Activated CD8-positive, alpha-beta T cell treated with anti-CD3 and anti-CD28 coated beads for 36 hours (primary cell): ENCODE measurements at places on chromosomes 6 and 20.

GRCh38 chr20:43943725-43944124 is 29.1 kb downstream of the TOX2 start:
- H3K27ac ChIP-seq, result no peak overlapping the region
- no peak overlapping the region for H3K4me3 ChIP-seq
- H3K36me3 ChIP-seq, result no peaks in the 10 kb centered on the region
- H3K4me1 ChIP-seq, result peaks cover 54% of the 10 kb centered on the region
- H3K27me3 ChIP-seq, result peaks cover 42% of the 10 kb centered on the region

DNA sequence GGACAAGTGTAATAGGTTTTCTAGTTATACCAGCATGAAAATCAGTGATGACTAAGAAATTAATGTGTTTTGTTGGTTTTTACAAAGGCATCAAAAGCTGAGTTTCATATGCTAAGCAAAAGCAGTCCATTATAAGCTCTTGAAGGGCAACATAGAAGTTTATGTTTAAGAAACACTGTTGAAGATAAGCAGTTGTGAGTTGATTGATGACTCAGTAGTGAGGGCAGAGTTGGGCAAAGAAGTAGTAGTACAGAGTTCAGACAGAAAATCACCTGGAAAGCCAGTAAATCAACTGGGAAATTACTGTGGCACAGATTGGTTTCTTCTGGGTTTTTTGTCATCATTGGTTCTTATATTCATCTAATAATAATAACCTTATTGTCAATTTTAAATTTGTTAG is 78.0 kb upstream of the SMIM8 start:
- no peak for DNase-seq
- no peak overlapping the region for H3K27ac ChIP-seq
- peaks cover 49% of the 10 kb centered on the region for H3K36me3 ChIP-seq
- H3K4me1 ChIP-seq, result peaks cover 3% of the 10 kb centered on the region

GRCh38 chr6:128686084-128686483 is 165.7 kb upstream of the PTPRK start:
- H3K4me3 ChIP-seq, result no peak overlapping the region
- H3K27me3 ChIP-seq, result peaks cover 25% of the 10 kb centered on the region
- H3K27ac ChIP-seq, result no peak overlapping the region

DNA sequence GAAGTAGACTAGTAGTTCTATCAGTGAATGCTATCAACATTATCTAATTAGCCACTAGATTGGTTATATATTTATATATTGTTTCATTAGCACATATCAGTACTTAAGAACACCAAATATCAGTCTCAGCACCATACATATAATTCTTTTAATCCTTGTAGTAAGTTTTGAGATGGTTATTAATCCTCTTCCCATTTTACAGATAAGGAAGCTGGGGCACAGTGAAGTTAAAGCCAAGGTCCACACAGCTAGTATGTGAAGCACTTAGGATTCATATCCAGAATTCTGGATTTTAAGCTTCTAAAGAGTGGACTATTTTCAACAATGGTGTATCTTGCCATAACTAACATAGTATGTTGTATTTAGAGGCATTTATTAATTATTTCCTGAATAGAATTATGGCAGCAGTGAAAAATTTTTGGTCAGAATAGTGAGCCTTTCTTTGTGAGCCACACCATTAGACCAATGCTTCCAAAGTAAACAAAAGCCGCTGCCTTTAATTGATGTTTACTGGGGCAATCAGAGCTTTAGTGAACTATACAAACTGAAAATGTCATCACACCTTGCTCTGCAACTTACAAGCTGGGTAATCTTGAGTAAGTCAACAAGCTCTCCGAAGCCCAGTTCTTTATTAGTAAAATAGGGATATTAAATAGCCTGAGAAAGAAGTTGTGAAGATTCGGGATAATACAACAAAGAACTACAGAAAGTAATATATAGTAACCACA is 41.9 kb upstream of the HBS1L start:
- no peak overlapping the region for H3K27ac ChIP-seq
- DNase-seq, result no peak
- no peaks in the 10 kb centered on the region for H3K27me3 ChIP-seq
- peaks cover 3% of the 10 kb centered on the region for H3K36me3 ChIP-seq

DNA sequence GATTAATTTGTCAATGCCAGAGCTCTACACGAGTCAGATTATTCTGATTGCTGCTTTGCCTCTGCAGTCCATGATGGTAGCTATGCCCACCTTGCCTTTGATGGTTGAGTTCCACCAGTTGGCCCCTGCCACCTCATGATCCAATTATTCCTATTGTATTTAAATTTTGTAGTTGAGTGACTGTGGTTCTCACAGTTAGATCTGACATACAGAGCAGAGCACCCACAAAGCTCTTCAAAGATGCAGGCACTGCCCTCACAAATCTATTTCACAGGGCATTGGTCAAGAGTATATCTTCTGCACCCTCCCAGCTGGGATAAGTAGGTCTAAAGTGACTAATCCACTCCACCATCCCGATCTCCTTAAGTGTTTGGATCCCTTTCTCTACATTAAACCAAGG is 318.8 kb downstream of the EYA4 start:
- DNase-seq, result no peak
- peaks cover 6% of the 10 kb centered on the region for H3K27me3 ChIP-seq
- no peak overlapping the region for H3K27ac ChIP-seq

- H3K4me1 ChIP-seq, result no peaks in the 10 kb centered on the region
- H3K36me3 ChIP-seq, result no peaks in the 10 kb centered on the region
- DNase-seq, result no peak
- no peaks in the 10 kb centered on the region for H3K27me3 ChIP-seq
- H3K4me3 ChIP-seq, result no peak overlapping the region
These were observed 706.5 kb upstream of the MAP3K7 start for GRCh38 chr6:91293395-91293794.

DNA sequence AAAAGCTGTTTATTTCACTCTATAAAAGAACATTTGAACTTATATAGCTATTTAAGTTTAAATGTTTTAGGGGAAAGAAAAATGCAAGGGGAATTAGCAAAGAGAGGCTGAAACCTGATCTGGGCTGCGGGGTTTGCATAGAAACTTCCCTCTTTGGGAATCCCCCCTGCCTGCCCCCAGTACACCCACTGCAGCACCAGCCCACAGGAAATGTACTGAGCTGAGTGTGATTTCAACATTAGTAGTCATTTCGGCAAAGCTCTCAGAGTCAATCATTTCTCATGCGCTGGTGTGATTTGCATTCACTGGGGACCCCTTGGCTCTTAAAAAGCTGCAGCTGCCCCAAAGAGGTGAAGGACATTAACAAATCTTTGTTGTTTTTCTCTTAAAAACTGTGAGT is 859.4 kb downstream of the MAFB start:
- H3K27ac ChIP-seq, result no peak overlapping the region
- no peaks in the 10 kb centered on the region for H3K36me3 ChIP-seq
- DNase-seq, result peak; percentile 36
- peaks cover 4% of the 10 kb centered on the region for H3K4me1 ChIP-seq
- H3K4me3 ChIP-seq, result no peak overlapping the region
- H3K27me3 ChIP-seq, result peaks cover 11% of the 10 kb centered on the region

- DNase-seq, result no peak
- H3K27ac ChIP-seq, result no peak overlapping the region
- no peaks in the 10 kb centered on the region for H3K4me1 ChIP-seq
- no peaks in the 10 kb centered on the region for H3K36me3 ChIP-seq
These were observed 80.6 kb upstream of the PAK5 start for GRCh38 chr20:9919271-9920014.

DNA sequence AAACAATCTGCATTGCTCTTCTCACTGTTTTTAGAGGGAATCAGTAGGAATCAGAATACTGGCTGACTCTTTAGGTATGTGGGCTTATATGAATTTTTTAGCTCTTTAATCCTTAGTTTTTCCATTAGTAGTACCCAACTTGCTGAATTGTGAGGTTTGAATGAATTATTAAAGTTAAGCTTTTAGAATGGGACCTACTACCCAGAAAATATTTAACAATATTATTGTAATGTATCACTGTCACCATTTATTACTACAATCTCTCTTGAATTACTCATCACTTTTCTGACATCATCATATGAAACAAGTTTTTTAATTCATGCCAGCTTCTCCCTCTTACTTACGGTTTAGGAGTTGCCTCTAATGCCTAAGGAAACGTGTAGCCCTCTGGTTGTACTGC is 212.7 kb downstream of the BCKDHB start:
- H3K27ac ChIP-seq, result no peak overlapping the region
- DNase-seq, result no peak
- H3K36me3 ChIP-seq, result no peaks in the 10 kb centered on the region

GRCh38 chr6:117399126-117399525 is 26.6 kb downstream of the ROS1 start:
- no peak for DNase-seq
- no peak overlapping the region for H3K27ac ChIP-seq
- H3K36me3 ChIP-seq, result no peaks in the 10 kb centered on the region
- no peaks in the 10 kb centered on the region for H3K4me1 ChIP-seq

DNA sequence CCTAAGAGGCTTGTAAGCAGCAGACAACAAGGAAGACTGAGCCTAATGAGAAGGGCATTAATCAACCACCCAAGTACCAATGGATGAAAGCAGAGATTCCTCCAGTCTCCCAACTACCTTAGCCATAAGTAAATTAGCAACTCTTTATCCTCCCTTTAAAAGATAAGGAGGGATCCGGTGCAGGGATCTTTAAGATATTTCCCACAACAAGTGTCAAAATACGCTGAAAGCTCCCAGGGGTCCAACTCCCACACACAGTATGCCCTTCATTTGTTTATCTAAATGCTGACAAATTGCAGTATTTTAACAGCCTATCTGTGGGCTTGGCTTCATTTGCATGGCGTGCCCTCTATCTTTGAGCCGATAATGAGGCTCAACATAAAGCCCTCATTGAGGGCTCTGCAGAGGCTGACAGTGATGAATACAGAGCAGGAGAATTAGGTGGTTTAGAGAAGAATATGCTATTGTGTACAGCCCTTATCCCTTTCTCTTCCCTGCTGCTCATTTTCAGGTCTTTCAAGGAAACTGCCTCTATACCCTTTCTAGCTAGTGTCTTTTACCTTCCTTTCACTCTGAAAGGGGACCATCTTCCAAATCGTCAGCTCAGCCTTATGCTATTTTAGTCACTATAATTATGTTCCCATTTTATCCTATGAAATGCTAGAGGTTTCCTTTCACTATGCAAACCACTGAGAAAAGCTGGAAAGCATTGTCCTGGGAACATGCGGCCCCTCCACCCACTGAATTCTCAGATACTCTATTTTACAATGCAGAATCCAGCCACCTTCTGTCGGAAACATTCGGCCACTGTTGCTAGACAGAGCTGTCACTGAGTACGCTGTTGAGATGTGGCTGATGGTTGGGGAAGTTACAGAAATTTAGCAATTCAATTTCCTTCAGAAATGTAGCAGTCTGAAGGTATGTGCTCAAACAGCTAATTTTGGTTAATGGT is 575.2 kb upstream of the JAG1 start:
- DNase-seq, result no peak
- H3K4me3 ChIP-seq, result no peak overlapping the region
- H3K27me3 ChIP-seq, result no peaks in the 10 kb centered on the region
- no peaks in the 10 kb centered on the region for H3K4me1 ChIP-seq

GRCh38 chr20:57313230-57313629 is 16.4 kb upstream of the SPO11 start:
- H3K27ac ChIP-seq, result no peak overlapping the region
- no peak for DNase-seq
- no peaks in the 10 kb centered on the region for H3K27me3 ChIP-seq
- no peaks in the 10 kb centered on the region for H3K4me1 ChIP-seq

- no peak overlapping the region for H3K4me3 ChIP-seq
- no peak overlapping the region for H3K27ac ChIP-seq
- no peaks in the 10 kb centered on the region for H3K27me3 ChIP-seq
- no peak for DNase-seq
- H3K36me3 ChIP-seq, result no peaks in the 10 kb centered on the region
These were observed 421.1 kb upstream of the AGPAT4 start for GRCh38 chr6:161694995-161695394.

GRCh38 chr20:54199721-54200176 is 8.1 kb upstream of the PFDN4 start:
- H3K27me3 ChIP-seq, result peaks cover 3% of the 10 kb centered on the region
- H3K36me3 ChIP-seq, result no peaks in the 10 kb centered on the region
- no peaks in the 10 kb centered on the region for H3K4me1 ChIP-seq
- no peak overlapping the region for H3K4me3 ChIP-seq

DNA sequence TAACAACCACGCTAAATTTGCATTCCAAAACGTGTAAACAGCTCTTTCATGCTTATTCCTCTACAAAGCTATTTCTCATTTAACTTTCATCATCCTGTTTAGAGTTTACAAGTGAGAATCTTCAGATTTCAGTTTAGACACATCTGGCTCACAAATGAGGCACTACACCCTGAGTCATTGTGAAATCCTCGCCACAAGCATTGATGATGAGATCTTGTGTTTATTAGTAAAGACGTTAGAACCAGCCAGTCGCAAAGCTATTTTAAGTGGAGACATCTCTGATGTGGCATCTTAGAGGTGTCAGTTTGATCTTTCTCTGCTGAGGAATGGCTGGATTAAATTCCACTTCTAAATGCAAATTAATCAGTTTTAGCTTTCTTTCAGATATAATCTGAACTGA is 8.3 kb upstream of the ISM1 start:
- peak; percentile 44 for DNase-seq
- no peaks in the 10 kb centered on the region for H3K36me3 ChIP-seq
- peaks cover 5% of the 10 kb centered on the region for H3K4me1 ChIP-seq
- H3K27ac ChIP-seq, result no peak overlapping the region

- no peak within 1 kb of the TSS for H3K27ac ChIP-seq
- H3K27me3 ChIP-seq, result peaks cover 8% of the 10 kb centered on the region
- DNase-seq, result no peak
- H3K4me1 ChIP-seq, result no peaks in the 10 kb centered on the region
These were observed at the start of gene CCM2L for GRCh38 chr20:32010101-32010500. CCM2L (plus strand) TSS chr20:32010438; CDS start chr20:32010455, 17 bp downstream.

DNA sequence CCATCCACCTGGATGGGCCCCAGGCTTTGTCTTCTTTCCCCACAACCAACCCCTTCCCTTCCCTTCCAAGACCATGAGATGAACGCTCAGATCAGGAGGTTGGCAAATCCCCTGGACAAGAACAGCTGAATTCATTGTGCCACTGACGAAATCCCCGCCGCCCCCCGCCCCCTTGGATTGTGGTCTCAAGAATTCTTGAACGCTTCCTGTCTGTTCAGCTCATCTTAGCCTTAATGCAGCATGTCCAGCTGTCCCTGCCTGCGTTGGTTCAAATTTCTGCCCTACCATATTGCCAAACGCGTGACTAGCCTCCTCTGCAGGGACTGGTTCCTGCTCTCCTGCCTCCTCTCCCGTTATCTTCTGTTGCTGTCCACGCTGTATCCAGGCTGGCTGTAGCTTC is 133.2 kb downstream of the CDH4 start:
- H3K4me3 ChIP-seq, result no peak overlapping the region
- H3K27ac ChIP-seq, result no peak overlapping the region
- no peak for DNase-seq
- no peaks in the 10 kb centered on the region for H3K36me3 ChIP-seq
- peaks cover 6% of the 10 kb centered on the region for H3K27me3 ChIP-seq

DNA sequence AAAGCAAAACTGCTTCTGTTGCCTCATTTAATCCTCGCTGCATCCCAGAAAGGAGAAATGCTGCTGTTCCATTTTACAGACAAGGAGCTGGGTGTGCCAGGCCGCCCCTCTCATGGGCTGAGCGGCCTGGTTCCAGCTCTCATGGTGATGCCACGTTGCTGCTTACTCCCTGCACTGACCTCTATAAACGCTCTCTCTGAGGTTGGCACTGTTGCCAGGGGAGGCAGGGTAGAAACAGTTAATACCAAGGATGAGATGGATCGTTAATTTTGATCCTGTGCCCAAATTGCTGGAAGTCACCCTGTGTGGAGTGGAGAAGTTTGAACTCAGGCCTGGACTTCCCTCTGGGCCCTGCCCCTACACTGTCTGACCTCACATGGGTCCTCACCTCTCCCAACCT is 25.6 kb downstream of the SIRPA start:
- H3K4me1 ChIP-seq, result no peaks in the 10 kb centered on the region
- H3K27me3 ChIP-seq, result no peaks in the 10 kb centered on the region
- no peak for DNase-seq
- H3K36me3 ChIP-seq, result no peaks in the 10 kb centered on the region
- no peak overlapping the region for H3K27ac ChIP-seq
